ENCODE measurements at places on chromosomes 3 and 15. TPM values are rescaled to one million over a fixed set of nuclear protein-coding genes. Genes with fewer than 3 reads are reported as not detected.

- DNase-seq = no peak
- no peaks in the 10 kb centered on the region for H3K4me1 ChIP-seq
- H3K27ac ChIP-seq = no peak overlapping the region
- peaks cover 10% of the 10 kb centered on the region for H3K36me3 ChIP-seq
Observed at GRCh38 chr15:99303907-99304306, 52.6 kb downstream of the LRRC28 start.

- peaks cover 1% of the 10 kb centered on the region for H3K4me1 ChIP-seq
- H3K27me3 ChIP-seq = no peaks in the 10 kb centered on the region
- no peak for DNase-seq
- no peak overlapping the region for H3K27ac ChIP-seq
- H3K36me3 ChIP-seq = no peaks in the 10 kb centered on the region
- no peak overlapping the region for H3K4me3 ChIP-seq
Observed at GRCh38 chr3:178271740-178272387, 264.4 kb upstream of the KCNMB2 start.

DNA sequence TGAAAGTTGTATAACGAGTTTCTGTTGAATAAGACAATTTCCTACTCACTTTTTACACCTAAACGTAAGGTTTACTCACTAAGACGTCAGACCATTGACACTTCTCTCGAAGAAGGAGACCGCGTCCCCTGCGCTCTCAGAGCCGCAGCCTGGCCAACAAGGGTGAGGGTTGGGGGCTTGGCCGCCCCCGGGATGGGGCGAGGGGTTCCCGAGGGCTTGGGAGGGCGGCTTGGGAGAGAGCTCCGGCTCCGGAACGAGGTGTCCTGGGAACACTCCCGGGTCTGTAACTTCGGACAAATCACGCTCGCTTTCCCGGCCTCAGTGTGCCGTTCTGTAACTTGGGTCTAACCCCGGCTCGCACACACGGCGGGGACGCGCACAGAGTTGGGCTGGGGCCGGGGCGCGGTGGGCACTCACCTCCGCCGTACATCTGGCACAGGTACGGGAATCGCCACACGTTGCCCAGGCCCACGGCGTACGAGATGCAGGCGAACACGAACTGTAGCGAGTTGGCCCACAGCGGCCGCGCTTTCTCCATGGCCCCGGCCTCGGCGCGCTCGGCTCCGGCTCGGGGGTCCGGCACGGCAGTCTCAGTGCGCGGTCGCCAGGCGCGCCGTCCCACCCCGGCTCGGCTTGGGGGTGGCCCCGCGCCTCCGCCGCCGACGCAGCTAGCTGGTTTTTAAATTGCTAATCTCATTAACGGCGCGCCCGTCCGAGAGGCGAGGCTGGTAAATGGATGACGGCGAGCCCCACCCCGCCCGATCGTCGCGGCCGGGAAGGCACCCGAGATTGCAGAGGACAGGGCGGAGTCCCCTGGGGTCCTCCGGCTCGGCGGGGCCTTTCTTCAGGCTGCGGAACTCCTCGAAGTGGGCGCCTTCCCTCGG is at the start of gene SLC6A20:
Gene SLC6A20 (minus strand): TSS at position 655 of the 884 bp plus-strand sequence. CDS start 117 bp downstream, at position 538.
- no peaks in the 10 kb centered on the region for H3K36me3 ChIP-seq
- peaks cover 20% of the 10 kb centered on the region for H3K4me1 ChIP-seq
- H3K4me3 ChIP-seq = peak within 1 kb of the TSS; percentile 82
- no peak for DNase-seq
- H3K27ac ChIP-seq = no peak within 1 kb of the TSS

- H3K4me3 ChIP-seq = no peak overlapping the region
- no peaks in the 10 kb centered on the region for H3K27me3 ChIP-seq
- no peak for DNase-seq
- no peaks in the 10 kb centered on the region for H3K36me3 ChIP-seq
- peak overlapping the region; percentile 52 for H3K27ac ChIP-seq
Observed at GRCh38 chr3:4774531-4774930, 204.7 kb upstream of the BHLHE40 start.

DNA sequence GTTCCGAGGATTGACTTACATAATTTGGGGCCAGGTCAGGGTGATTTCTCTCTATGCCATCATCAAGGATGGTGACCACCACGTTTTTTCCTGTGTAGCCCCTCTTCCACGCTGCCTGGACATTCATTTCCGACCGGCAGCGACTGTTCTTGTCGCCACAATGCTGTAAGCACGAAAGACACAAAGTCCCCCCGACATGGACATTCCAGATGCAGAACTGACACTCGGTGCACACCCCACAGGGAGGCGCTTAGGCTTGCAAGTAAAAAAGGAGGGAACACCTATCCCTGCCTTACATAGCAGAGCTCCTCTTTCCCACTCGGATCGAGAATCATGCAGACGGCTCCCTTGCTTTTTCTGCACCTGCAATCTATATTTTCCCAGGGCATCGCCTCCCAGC is 58.2 kb downstream of the PCSK6 start:
- DNase-seq = no peak
- peaks cover 9% of the 10 kb centered on the region for H3K4me1 ChIP-seq
- no peak overlapping the region for H3K27ac ChIP-seq

- no peaks in the 10 kb centered on the region for H3K36me3 ChIP-seq
- H3K27ac ChIP-seq = no peak overlapping the region
- H3K4me1 ChIP-seq = peaks cover 13% of the 10 kb centered on the region
- peaks cover 7% of the 10 kb centered on the region for H3K27me3 ChIP-seq
- H3K4me3 ChIP-seq = no peak overlapping the region
Observed at GRCh38 chr3:51799879-51800749, 21.1 kb upstream of the IQCF6 start.

DNA sequence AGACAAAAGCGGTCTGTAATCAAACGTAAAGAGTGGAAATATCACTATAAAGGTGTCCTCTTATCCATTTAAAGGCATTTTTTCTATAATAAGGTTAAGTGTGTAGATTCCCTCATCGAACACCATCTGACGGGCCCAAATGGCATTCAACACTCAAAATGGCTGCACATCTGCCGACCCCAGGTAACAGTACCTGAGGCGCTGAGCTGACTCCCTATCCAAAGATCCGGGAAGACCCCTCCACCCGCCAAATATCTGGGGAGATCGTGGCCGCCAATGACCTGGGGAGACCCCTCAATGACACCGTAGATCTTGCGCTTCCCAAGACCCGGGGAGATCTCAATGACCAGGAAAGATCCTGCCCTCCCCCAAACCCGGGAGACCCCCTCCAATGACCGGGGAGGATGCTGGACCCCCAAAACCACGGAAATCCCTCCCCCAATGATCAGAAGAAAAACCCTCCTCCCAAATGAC is 476 bp downstream of the IP6K2 start:
- no peaks in the 10 kb centered on the region for H3K27me3 ChIP-seq
- H3K36me3 ChIP-seq = peaks cover 4% of the 10 kb centered on the region
- DNase-seq = no peak
- H3K4me3 ChIP-seq = peak overlapping the region; percentile 88
- peaks cover 47% of the 10 kb centered on the region for H3K4me1 ChIP-seq

- no peak overlapping the region for H3K27ac ChIP-seq
- H3K4me3 ChIP-seq = no peak overlapping the region
- peaks cover 28% of the 10 kb centered on the region for H3K4me1 ChIP-seq
- no peaks in the 10 kb centered on the region for H3K27me3 ChIP-seq
- no peak for DNase-seq
Observed at GRCh38 chr3:4818164-4818563, 161.1 kb upstream of the BHLHE40 start.

DNA sequence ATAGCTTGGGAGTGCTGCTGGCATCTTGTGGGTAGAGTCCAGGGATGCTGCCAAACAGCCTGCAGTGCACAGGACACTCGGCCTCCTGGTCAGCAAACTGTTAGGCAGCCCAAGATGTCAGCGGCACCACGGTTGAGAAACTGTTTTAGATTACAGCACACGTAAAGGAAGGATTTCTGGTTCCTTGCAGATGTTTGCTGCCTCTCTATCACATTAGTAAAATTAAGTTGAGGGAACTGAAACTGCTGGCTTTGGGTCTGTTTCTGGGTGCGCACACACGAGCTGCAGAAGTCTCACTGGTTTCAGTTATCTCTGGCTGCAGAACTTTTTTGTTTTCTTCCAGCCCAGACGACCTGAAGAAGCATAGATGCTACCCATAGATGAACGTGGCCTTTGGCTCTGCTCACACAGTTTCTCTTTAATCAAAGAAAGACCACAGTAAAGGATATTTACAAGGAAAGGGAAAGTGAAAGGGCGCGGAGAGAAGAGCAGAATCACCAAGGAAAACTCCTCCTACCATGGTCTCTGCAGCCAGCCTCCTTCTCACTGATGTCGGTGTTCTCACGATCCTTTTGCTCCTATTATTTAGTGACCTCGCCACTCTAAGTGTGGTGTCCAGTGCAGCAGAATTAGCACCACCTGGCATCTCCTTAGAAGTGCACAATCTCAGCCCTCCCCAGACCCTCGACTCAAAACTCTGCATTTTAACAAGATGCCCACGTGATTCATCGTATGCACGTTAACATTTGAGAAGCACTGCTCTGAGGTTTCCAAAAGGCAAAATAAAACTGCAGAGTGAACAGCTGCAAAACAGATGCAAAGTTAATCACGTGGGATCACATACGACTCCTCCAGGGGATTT is 50.6 kb upstream of the AKAP13 start:
- DNase-seq = no peak
- H3K27me3 ChIP-seq = no peaks in the 10 kb centered on the region
- H3K4me3 ChIP-seq = peak overlapping the region; percentile 92
- H3K36me3 ChIP-seq = no peaks in the 10 kb centered on the region
- peak overlapping the region; percentile 93 for H3K27ac ChIP-seq

Gene FBXL22
- 2.1 TPM for total RNA-seq

Gene PEX11A
- 3.5 TPM for total RNA-seq

Gene MCF2L2
- 1.3 TPM for total RNA-seq

Gene SLC28A2
- total RNA-seq = not detected

Gene PLA2G4D
- not detected for total RNA-seq

Gene SLC6A20
- total RNA-seq = not detected

Measured in naive thymus-derived CD8-positive, alpha-beta T cell (primary cell).